ENCODE measurements at places on chromosomes 1 and 21. TPM values are rescaled to one million over a fixed set of nuclear protein-coding genes. Genes with fewer than 3 reads are reported as not detected.

DNA sequence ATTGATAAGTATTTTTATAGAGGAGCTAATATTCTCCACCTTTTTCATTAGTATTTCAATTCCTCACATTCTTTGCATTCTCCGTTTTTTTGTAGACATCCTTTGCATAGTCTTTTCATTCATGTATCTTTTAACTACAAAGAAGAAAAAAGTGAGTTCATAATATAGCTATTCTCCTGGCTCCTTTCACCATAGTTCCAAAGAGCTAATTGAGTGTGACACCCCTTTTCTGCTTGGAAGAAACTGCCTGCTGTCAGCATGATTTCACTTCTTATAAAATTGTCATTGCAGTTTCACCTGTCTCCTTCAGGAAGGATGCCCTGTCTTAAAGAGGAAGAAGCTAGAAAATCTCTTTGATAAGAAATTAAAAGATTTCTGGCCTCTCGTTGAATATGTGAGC lies 991.1 kb downstream of the KCNT2 start:
- no peak for DNase-seq

DNA sequence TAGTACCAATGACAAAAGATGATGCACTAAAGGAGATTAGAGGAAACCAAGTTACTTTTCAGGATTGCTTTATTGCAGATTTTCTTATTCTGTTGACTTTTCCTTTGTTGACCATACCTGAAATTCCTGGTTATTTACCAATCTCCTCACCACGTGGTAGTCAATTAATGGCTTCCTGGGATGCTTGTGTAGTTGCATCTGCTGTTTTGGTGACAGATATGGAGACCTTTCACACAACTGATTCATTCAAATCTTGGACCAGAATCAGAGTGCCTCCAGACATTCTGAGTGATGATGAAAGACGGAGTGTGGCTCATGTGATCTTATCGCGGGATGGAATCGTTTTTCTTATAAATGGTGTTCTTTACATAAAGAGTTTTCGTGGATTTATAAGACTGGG lies 91.3 kb downstream of the CATSPERE start:
- no peak for DNase-seq

DNA sequence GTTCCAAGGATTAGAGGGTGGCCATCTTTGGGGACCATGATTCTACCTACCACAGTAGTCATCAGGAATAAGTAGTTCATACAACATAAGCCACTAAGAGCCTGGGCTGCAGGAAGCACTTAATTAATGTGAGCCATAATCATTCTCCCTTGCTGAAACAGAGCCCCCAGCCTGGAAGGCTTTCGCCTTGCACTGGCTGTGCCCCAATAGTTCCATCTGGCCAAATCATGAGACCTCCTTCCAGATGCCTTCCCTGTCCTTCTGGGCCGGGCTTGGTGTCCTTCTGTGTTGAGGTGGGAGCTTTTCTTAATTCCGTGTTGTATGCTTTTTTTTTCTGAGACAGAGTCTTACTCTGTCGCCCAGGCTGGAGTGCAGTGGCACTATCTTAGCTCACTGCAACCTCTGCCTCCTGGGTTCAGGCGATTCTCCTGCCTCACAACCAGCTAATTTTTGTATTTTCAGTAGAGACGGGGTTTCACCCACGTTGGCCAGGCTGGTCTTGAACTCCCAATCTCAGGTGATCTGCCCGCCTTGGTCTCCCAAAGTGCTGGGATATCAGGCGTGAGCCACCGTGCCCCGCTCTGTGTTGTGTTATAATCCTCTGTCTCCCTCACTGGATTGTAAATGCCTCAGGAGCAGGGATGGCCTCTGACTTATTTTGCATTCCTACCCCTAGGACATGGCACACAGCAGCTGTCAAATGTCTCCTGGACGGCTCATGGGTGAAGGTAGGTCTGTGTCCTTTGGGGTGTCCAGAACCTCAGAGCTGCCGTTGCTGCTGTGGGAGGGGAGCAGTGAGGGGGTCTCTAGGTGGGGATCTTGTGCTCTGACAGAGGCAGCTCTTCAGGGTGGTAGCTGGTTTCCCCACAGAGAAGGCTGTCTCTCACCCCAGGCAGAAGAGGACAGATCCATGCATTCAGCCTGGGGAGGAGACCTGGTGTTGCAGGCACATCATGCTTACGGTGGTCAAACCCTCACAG lies 10.1 kb downstream of the GNG4 start:
- DNase-seq = no peak

DNA sequence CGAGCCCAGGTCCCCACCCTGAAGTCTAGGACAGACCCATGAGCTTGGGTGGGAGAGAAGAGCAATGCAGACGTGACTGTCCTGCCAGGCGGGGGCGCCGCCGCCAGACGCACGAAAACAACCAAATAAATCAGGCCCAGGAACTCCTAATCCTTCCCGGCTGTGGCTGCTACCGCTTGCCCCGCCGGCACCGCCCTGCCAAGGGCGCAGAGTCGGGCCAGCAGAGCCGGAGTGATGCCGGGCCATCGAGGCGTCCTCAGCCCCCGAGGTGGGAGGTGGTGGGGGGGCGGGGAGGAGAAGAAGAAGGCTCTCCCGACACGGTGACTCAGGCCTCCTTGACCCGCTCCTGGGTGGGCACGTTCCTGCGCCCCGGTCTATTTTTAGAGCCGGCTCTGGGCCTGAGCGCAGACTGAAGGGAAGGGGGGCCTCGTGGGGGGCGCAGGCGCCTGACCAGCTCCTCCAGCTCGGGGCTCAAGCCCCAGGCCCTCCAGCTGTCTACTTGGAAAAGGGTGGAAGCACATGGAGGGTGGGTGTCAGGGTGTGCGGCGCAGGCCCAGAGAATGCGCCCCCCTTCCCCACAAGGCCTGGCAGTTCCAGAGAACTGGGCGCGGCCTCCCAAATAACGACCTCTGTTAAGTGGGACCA lies 10.7 kb upstream of the COL16A1 start:
- DNase-seq = peak; percentile 81

DNA sequence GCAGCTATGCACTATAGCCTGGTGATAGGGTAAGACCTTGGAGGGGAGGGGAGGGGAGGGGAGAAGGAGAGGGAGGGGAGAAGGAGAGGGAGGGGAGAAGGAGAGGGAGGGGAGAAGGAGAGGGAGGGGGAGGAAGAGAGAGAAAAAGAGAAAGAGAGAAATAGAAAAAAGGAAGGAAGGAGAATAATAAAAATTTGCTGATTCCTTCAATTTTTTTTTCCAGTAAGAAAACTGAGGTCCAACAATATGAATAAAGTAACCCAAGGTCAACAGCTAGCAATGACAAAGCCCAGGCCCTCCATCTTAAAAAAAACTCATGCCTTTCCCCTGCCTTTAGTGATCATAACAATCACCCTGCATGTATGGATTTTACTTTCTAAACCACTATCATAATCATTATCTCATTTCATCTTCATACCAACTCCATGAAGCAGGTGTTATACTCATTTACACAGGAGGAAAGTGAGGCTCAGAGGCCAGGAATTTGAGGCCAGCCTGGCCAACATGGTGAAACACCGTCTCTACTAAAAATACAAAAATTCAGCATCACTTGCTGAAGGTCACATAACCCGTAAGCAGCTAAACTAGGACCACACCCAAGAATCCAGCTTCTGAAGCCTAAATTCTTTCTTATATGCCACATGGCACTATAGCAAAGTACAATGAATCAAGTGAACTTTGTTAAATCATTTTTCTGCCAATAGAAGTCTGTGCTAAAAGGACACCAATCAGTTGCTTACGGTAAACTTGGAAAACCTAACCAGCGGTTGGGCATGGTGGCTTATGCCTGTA lies 23.4 kb upstream of the BRDT start:
- DNase-seq = no peak

DNA sequence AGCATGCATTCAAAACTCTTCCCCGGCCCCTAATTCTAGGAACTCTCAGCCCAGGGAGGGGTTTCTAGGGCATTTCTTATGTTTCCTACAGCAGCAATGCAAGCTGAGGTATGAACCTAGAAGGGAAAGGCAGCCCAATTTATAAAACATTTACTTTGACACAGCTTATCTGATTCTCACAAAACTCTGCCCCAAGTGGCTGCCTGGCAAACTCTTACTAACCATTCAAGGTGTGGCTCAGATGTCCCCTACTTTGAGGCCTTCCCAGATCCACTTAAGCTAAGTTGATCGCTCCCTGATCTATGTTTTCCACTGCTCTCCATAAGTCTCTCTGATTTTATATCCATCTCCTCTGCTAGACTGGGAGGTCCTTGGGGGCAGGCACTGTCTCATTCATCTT lies 35.4 kb downstream of the AK2 start:
- DNase-seq = no peak

DNA sequence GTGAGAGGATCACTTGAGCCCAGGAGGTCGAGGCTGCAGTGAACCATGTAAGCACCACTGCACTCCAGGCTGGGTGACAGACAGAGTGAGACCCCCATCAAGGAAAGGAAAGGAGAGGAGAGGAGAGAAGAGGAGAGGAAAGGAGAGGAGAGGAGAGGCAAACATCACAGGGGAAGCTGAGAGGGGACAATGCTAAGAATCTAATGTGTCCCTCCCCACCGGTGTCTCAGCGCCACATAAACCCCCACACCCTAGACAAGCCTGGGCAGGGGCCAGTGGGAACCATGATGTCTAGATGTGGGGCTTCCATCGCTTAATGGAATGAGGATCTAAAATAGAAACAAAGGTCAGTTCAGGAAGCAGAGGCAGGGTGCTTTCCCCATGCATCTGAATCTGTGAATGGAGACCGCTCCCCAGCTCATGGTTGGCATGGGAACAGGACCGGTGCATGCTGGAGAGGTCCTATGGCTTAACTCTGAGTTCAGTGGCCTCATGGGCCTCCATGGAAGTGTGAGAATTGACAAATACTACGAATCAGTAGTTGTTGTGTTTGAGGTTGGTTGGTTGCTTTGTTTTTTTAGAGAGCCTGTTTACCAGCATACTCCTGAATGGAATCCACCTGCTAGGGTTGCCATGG lies 16.3 kb upstream of the LAPTM5 start:
- no peak for DNase-seq

GRCh38 chr1:39398278-39399021 lies 93.0 kb upstream of the BMP8A start:
- peak; percentile 84 for DNase-seq

GRCh38 chr1:91120936-91121335 lies 99.1 kb upstream of the ZNF644 start:
- DNase-seq = no peak

DNA sequence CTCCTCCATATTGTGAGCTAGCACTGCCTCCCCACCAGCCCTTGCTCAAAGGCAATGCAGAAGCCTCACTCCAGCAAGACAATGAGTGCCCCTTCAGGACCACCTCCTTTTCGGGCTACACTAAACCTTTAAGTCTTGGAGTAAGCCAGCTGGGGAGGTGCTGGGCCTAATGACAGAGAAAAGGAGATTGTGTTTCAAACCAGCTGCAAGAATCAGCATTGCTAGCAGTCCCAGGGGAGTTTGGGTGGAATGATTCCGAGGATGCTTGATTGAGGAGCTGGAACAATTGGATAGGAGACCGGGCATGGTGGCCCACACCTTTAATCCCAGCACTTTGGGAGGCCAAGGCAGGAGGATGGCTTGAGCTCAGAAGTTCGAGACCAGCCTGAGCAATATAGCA lies 54.1 kb upstream of the GPR37L1 start:
- no peak for DNase-seq

- DNase-seq = no peak
Observed at GRCh38 chr1:161266202-161266601, 7.7 kb downstream of the PCP4L1 start.

DNA sequence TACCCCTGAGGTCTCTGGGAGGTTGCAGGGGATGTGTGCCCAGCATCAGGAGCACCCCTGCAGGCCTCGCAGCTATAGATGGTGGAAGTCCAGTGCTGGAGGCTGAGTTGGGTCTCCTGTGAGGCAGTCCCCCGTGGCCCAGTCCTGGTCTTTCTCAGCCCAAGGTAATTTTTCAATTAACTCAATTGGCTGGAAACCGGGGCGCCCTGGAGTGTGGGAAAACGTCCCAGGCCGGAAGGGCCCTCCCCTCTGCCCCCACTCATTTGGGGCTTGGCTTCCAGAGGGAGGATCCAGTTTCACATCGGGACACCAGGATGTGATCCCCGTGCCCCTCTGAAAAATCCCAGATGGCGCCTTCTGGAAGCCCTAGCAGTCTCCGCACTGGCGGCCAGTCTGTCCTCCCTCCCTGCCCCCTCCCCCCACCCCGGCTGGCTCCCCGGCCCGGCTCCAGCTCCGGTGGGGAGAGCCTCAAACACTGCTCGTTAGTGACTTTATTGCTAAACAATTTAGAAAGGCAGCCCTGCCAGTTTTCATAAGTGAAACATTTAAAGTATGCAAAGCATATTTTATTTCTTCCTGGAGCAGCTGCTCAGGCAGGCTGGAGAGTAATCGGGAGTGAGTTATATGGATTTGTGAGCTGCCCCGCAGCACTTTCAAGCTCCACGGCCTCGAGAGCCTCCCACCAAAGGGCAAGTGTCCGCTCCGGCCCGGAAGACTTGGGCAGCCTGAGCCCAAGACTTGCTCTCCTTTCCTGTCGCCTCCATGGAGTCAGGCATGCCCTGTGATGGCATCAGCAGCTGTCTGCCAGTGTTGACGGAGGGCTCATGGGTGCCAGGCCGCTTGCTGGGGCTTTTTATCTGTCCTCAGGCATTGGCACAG lies 208.2 kb upstream of the TMEM51 start:
- DNase-seq = peak; percentile 74

GRCh38 chr21:33266050-33266788 lies at the start of gene IL10RB:
IL10RB (plus strand) TSS chr21:33266367; CDS start chr21:33266466, 99 bp downstream.
- peak; percentile 61 for DNase-seq

GRCh38 chr1:198682850-198683249 lies 44.0 kb downstream of the PTPRC start:
- no peak for DNase-seq

DNA sequence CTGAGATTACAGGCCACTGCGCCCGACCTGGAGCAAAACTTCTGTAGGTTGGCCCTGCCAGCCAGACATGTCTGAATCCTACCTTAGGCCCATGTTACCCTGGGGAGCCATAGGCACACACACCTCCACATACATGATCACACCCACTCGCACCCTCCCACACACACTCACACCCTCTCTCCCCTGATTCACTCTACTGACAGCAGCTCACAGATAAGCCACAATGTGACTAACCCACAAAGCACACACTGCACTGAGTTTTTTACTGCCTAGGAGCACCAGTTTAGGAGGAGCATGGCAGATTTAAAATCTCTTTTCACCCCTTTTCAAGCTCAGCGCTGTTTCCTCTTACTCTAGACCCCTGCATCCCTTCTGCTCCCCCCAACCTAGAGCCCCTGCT lies 41.7 kb downstream of the SLC30A1 start:
- DNase-seq = no peak

- no peak for DNase-seq
Observed at GRCh38 chr1:187527346-187527745, 698.6 kb downstream of the PLA2G4A start.

- DNase-seq = no peak
Observed at GRCh38 chr1:19332832-19333231, 20.7 kb downstream of the SLC66A1 start.

SPOCD1 gene
- 39.8 TPM for total RNA-seq

NTMT2 gene
- total RNA-seq = not detected

CRNN gene
- total RNA-seq = not detected

GNG12 gene
- 68.4 TPM for total RNA-seq

ERICH3 gene
- not detected for total RNA-seq

OR2L5 gene
- total RNA-seq = not detected

TMEM52 gene
- total RNA-seq = not detected

ITLN2 gene
- total RNA-seq = not detected

S100A4 gene
- 120 TPM for total RNA-seq

TNFRSF4 gene
- 2.0 TPM for total RNA-seq
